ENCODE measurements at places on chromosomes 7 and 10.

DNA sequence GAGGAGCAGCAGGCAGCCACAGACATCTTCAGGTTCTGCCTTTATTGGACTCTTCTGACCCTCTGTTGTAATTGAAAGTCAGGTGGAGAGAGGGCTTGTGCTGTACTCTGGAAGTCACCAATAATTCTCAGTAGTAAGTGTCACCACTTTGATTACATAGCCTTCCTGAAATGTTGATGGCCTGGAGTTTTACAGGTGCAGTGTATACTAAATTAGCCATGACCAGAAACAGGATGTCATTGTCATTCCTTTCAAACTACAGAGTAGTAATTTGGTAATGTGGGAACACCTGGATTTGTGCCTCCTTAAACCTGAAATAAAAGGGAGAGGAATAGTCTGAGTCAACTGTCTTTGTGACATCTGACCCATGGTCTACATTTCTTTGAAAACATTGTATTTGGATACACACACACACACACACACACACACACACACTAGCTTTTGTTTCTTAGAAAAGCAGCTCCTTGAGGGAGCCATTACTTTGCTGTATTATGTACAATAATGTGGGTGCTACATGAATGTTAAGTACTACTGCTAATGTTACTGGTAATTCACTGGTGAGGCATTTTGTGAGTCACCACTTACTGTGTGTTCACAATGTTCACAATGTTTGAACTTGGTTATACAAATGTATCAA, 19.6 kb downstream of the ARL4A start:
- no peak for ATAC-seq

DNA sequence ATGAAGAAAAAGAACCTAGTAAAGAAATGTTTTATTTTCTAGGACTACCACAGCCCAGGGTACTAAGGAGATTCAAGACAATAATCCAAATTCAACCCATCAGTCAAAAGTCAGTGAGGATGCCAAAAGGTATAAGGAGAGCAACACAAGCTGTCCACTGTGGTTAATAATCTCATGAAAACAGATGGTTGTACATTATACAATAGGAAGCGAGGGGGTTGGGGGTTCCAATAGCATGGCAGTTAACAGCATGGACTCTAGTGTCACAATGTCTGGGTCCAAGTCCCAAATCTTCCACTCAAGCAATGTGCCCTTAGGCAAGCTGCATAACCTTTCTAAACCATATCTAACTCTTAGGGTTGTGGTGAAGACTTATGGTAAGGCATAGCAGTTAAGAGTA, 35.1 kb downstream of the BRAF start:
- ATAC-seq, result no peak

- no peak for ATAC-seq
These were observed 144.9 kb upstream of the FOXP2 start for GRCh38 chr7:114269714-114270113.

DNA sequence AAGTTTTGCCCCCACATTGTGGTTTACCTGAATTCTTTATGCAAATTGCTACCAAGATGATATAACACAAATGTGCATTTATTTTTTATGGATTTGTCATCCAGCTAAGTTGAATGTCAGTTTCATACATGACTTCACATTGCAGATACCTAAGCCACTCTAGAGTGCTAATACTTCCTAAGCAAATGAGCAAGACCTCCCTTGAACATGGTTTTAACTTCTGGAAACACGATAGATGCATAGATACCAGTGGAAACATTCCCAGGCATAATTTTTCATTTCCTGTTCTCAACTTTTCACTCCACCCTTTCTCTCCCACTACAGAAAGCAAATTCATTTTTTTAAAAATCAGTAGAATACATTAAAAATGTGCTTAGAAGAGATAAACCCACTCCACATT, 20.3 kb downstream of the GOT1 start:
- ATAC-seq, result no peak

GRCh38 chr7:98551611-98552273, 65.3 kb upstream of the NPTX2 start:
- no peak for ATAC-seq

GRCh38 chr10:126324826-126325225, 63.5 kb downstream of the ADAM12 start:
- ATAC-seq, result no peak

DNA sequence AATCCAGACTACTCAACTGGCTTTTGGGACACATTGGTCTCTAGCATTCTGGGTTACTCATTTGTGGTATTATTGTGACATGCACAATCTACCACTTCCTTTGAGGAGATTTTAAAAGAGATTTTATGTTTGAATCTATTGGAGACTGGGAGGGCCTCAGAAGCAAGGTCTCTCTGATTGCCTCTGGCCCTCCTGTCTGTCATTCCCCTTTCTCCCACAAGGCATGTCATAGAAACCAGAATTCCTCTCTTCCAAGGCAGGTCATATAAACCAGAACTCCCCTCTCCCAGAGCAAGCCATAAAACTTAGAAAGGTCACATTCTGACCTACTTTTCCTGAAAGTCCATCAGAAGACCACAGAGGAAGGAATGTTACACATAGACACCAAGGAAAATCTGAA, 777.7 kb downstream of the PHTF2 start:
- no peak for ATAC-seq

GRCh38 chr10:47145290-47145934, 154.6 kb upstream of the GDF10 start:
- no peak for ATAC-seq

GRCh38 chr10:103276896-103277712, at the start of gene INA:
TSS of gene INA (plus strand) at chr10:103277138. CDS start at chr10:103277212, 74 bp downstream.
- no peak for ATAC-seq

- ATAC-seq, result peak; percentile 93
These were observed 21.6 kb upstream of the LIMK1 start for GRCh38 chr7:74061840-74062539.

- ATAC-seq, result no peak
These were observed 25.4 kb upstream of the GATAD1 start for GRCh38 chr7:92421676-92422435.

DNA sequence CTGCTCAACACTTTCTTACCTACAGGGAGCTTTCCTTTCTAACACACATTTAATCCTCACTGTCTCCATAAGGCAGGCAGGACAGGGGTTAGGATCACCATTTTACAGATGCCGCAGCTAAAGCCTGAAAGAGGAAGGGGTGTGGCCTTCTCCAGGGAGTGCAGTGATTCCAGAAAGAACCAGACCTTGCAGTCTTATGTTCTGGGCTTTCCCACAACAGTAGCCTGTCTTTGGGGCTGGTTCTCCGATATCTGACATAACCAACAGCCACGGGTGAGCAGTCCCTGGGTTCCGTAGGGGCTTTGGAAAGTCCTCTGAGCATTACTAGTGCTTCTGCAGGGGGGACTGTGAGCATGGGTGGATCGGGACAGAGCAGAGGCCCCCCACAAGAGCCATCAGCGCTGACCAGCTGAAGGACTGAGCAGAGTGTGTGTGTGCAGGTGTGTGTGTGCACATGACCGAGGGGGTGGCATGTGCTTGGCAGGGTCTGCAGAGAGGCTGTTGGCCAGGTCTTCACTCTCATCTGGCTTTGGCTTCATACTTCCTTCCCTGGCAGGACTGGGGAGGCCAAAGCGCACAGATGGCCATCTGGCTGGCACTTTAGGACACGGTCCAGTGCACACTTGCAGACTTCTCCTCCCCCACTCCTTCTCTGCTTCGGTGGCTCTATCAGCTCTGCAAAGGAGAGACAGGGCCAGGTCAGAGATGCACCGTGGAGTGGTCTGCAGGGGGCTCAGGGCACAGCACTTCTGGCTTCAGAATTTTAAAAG, 400.3 kb downstream of the RPS24 start:
- peak; percentile 42 for ATAC-seq

DNA sequence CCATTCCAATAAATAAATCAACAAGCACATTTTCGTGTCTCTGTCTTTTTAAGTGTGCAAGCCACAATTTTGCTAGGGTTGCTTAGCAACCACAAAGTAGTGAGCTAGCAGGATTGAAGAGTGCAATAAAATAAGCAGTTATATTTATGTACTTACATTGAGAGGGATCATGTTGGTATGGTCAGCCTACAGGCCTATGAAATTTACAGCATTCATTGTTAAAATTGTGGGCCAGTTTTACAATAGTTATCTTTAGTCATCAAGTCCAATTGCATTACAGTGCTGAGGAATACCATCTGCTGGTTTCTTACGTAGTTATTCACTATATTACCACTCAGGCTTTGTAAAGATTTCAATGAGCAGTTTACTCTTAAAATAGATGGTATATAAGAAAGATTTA, 192.5 kb upstream of the POT1 start:
- no peak for ATAC-seq

DNA sequence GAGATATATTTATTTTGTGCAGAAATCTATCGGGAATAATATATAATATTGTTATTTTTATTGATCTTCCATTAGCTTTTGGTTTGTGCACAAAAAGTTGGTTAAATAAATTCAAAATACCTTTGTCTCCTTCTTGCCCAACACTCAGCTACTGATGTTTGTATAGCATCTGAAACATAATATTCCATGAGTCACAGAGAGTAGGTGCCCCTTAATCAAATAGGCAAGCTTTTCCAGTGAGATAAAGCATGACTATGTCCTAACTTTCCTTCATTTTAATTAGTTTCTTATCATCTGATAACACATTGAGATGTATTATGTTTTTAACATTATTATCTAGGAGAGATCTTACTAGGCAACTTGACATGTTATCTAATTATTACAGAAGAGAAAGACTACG, 432.2 kb downstream of the KIF20B start:
- no peak for ATAC-seq

DNA sequence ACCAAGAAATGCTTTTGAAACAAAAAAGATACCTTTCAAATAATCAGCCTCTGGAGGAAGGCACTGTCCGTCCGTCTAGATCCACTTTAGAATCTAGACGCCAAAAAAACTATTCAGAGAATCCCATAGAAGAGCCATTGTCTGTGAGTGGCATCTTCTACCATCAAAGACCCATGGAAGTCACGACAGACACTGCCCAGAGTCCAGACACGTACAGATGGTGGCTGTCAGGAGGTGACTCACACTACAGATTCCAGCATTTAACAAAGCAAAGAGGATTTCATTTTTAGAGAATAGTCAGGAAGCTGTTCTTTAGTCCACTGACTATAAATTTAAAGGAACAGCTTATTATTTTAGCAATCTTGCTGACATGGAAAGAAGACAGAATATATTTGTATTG, 11.7 kb downstream of the C1QL3 start:
- no peak for ATAC-seq

DNA sequence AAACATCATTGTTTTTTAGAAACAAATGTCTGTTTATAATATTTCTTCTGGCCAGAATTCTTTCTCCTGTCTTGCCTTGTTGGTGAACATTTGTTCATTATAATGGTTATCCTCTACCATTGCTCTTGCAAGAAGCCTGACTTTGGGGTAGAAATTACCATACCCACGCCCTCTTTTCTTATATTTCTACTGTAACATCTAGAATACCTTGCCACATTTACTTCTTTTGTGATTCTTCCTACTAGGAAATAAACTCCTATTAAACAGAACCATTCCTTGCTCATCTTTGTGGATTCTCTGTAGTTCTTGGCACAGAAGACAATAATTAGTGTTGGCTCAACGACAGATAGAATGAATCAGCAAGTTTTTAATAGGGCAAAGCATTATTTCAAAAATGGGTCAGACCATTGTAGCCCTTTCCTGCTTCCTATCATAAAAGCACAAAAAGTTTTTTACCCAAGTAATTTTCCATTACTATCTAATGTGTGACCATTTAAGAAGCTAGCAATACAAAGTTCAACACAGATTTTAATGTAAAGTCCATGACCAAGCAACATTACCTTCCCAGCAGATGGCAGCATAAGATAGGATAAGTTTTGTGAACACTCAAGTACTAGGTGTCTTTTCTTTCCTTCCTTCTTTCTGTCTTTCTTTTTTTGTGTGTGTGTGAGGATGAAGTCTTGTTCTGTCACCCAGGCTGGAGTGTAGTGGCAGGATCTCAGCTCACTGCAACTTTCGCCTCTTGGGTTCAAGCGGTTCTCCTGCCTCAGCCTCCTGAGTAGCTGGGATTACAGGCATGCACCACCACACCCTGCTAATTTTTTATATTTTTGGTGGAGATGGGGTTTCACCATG, 270.4 kb downstream of the HGF start:
- peak; percentile 79 for ATAC-seq

- no peak for ATAC-seq
These were observed 12.9 kb upstream of the ENTPD1 start for GRCh38 chr10:95742962-95743535.

- ATAC-seq, result no peak
These were observed 735.4 kb upstream of the LRRTM3 start for GRCh38 chr10:66190413-66190812.

DNA sequence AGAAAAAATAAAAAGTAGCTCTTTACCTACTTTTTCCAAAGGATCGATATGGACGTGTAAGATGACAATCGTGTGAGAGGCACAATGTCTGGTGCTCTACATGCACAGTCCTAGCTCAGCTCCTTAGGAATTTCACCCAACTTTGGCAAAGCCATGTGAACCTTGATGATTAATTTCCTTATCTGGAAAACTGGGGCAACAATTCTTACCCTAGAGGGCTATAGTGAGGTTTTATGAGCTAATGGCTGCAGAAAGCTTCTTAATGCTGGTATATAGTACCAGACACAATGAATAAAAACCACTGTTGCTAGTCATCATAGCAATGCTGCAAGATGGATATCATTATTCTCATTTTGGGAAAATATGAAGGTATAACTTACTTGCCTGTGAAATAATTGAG, 202.7 kb downstream of the PARD3 start:
- no peak for ATAC-seq

- ATAC-seq, result no peak
These were observed 261.9 kb downstream of the ARL4A start for GRCh38 chr7:12949060-12949931.

DNA sequence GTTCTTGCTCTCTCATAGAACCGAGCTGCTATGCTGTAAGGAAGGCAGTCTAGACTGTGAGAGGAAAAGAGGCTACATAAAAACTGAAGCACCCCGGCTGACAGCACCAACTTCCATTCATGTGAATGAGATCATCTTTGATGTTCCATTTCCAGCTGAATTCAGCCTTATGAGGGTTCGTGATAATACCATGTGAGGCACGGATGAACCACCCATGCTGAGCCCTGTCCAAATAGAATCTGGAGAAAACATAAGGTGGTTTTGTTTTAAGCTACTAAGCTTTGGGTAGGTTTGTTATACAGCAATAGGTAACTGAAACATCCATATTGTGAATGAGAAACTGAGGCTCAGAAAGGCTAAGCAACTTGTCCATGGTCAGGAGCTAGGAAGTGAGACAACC, 6.9 kb upstream of the VAX1 start:
- no peak for ATAC-seq

DNA sequence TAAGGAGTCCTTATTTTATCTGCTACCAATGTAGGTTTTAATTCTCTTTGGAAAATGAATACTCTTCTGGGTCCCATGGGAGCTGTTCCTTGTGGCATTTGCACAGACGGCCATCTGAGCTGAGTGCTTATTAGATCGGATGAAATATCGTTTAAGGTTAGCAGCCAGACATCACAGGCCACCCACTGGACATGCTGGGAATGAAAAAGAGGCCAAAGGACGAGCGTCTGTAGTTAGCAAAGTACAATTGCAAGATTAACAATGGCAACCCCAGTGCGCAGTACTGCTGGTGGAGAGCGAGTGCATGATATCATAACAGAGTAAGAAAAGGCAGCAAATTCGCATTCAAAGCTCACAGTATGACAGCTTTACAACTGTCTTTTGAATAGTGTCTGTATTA, 28.3 kb upstream of the CREB5 start:
- ATAC-seq, result no peak
